ENCODE measurements at places on chromosomes 1 and 21.

GRCh38 chr1:209924390-209924789 lies 13.6 kb upstream of the SYT14 start:
- no peak for DNase-seq

GRCh38 chr21:35206141-35207125 lies 157.3 kb upstream of the RUNX1 start:
- no peak for DNase-seq

DNA sequence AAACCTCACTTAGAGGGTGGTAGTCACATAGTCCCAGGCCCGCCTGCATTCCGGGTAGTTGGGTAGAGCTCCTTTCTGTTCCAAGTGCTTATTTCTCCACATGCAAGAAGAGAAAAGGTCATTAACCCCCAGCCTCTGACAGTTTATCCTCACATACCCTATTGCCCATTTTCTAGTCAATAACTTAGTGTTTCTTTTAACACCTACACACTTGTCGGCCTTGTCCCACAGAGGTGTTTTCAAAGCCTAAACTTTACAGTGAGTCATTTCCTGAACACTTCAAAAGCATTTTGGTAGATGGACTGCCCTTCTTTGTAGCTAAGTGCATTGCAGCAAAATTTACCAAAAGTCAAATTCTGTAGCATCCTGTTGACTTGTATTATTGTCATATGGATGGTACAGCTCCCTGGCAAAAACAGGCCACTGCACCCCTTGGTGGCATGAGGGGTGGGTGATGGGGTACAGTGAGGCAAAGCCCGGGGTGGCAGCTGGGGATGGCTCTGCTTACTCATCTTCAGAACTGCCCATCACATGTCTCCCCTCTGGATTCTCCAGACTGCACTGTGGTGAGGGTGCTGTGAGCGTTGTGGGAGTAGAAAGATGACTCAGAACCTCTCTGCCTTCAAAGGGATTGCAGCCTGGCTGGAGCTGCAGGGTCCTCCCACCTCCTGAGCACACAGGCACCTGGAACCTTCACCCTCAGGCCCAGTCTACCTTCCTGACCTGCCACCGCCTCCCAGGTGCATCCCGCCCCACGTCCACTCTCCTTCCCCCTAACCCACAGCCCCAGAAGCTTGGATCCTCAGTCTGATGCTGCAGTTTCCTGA lies 45.8 kb upstream of the DMRTB1 start:
- no peak for DNase-seq

GRCh38 chr21:18157406-18157805 lies 87.2 kb upstream of the CHODL start:
- no peak for DNase-seq

GRCh38 chr1:181062836-181063428 lies 25.6 kb upstream of the IER5 start:
- no peak for DNase-seq

GRCh38 chr1:185096531-185096930 lies 51.2 kb downstream of the RNF2 start:
- no peak for DNase-seq

GRCh38 chr1:42847721-42848460 lies 1.5 kb downstream of the ZNF691 start:
- no peak for DNase-seq

DNA sequence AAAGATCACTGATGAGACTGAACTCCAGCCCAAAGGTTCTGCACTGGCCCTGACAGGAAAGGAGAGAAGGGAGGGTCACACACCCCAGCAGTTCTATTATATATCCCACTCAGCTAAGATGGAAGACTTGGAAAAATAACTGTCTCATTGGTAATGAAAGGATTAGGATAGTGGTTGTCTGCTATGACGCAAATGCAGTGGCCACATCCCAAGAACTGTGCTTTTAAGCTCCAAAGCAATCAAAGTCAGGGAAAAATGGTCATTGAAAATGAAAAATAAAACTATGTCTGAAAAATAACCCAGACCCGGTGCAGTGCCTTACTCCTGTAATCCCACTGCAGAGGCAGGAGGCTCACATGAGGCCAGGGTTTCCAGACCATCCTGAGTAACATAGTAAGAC lies 31.0 kb downstream of the PSMG1 start:
- DNase-seq = no peak

DNA sequence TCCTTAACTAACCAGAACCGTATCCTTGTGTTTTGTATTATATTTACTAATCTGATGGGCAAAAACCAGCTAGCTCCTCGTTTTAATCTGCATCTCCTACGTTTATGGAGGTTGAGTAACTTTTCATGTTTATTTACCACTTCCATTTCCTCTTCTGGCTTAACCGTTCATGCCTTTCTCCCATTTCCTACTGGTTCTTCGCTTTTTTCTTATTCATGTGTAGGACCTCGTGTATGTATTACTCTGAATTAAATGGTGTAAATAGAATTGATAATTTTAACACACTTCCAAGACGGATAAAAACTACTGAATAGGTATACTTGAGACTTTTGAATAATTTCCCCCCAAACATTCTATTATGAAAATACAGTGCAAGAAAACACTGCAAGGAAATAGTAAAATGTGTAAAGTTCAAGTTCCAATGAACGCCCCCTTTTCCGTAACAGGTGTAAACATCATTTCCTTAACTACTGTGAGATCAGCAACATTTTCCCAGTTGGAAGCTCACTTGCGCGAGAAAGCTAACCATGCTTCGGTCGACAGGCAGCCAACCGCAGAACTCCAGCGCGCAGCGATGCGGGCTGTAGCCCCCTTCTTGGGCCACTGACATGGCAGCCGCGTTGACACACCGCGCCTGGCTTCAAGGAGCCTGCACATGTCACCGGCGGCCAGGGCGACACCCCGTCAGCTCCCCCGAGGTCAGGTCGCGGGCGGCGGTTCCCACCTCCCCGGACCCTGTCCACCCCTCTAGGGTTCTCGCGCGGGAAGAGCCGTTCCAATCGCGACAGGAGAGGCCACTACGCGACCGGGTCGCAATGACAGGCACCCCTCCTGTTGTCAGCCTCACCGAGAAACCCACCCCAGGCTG lies 816 bp downstream of the EDEM3 start:
- no peak for DNase-seq

GRCh38 chr21:17495680-17496079 lies 17.2 kb upstream of the CXADR start:
- DNase-seq = no peak

- DNase-seq = no peak
These were observed 150.9 kb upstream of the ZRANB2 start for GRCh38 chr1:71231751-71232150.

DNA sequence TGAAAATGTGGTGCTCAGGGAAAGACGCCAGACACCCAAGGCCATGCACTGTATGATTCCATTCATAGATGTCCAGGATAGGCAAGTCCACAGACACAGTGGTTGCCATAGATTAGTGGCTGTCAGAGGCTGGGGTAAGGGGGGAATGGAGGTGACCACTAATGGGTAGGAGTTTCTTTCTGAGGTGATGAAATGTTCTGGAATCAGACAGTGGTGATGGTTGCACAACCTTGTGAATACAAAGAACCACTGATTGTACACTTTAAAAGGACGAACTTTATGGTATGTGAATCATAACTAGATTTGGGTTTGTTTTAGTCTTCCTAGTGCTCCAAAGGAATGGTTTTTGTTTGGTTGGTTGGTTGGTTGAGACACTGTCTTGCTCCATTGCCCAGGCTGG lies 51.7 kb downstream of the PRAMEF20 start:
- no peak for DNase-seq

- DNase-seq = no peak
These were observed 12.4 kb upstream of the ATP1A1 start for GRCh38 chr1:116360429-116361173.

GRCh38 chr1:17441993-17442357 lies 2.5 kb upstream of the RCC2 start:
- no peak for DNase-seq

- no peak for DNase-seq
These were observed 63.7 kb downstream of the TENT5C start for GRCh38 chr1:117669572-117669971.

DNA sequence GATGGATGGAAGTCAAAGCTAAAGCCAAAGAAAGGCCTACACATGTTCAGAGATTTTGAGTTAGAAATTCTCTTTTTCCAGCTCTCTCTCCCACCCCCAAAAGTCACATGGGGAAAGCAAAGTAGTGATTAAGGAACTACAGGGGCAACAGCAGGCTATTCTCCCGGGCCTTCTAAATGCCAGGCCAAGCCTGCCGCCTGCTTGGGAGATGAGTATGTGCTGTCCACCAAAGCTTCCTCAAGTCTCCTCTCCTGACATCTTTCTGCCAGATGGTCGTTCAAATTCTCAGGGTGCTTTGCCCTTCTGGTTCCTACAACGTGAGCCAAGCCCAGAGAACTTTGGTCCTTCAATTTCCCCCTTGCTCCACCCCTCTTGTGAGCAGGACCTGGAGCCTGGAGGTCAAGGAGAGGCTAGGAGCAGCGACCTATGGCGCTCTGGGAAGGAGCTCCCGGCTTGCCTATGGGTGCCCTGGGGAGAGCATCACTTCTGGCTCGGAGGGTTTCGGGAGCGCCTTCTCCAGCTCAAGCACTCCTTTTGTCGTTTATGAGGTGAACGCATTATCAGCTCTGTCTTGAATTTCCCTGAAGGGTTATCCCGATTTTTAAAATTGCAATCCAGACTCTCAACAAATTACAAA lies 4.4 kb upstream of the PRRX1 start:
- DNase-seq = no peak

GRCh38 chr1:10152709-10153284 lies 57.6 kb upstream of the KIF1B start:
- peak; percentile 64 for DNase-seq

GRCh38 chr1:44519035-44519676 lies 114.1 kb downstream of the RNF220 start:
- no peak for DNase-seq

GRCh38 chr1:228058172-228058948 lies 24.1 kb upstream of the ARF1 start:
- peak; percentile 45 for DNase-seq

DNA sequence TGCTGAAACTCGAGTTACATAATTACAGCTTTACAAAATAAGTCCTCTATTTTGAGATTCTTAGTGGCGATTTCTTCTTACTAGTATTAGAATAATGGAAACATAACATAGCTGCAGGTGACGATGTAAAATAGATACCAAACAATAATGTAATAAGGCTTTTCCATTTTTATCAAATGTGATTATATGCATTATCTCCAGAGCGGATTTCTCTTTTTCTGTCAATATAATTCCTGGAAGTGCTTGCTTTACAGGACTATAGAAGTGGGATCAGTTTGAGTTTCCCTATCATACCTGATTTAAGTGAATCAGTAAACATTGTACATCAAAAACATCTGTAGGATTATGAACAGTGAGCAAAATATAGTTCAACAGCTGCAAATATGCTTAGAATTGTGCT lies 442.5 kb downstream of the NEGR1 start:
- no peak for DNase-seq

- DNase-seq = no peak
These were observed 39.4 kb downstream of the PTAFR start for GRCh38 chr1:28136922-28137613.

GRCh38 chr1:211379446-211379845 lies 52.8 kb downstream of the TRAF5 start:
- no peak for DNase-seq

DNA sequence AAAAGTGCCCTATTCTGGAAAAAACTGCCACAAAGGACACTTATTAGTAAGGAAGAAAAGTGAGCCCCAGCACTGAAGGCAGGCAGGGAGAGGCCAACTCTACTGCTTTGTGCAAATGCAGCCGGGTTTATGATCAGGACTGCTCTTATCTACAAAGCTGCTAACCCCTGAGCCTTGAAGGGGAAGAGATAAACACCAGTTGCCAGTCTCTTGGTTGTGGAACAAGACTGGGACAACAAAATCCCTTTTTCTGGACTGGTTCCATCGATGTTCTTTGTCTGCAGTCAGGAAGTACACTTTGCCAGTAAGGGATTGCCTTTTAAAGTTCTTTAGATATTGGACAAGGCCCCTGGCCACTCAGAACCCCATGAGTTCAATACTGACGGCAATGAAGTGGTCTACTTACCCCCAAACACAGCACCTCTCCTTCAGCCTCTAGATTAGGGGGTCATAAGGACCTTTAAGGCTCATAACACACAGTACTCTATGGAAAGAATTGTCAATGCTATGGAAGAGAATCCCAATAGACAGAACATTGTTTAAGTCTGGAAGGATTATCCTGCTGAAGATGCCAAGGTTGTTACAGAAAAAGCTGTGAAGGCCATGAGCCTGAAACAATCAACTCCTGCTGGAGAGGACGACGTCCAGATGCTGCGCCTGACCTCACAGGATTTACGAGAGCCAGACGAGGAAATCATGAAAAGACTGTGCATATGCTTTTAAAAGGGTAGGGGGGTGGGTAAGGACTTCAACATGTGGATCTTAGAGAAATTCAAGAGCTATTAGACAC lies 43.6 kb downstream of the GNB1 start:
- no peak for DNase-seq

DNA sequence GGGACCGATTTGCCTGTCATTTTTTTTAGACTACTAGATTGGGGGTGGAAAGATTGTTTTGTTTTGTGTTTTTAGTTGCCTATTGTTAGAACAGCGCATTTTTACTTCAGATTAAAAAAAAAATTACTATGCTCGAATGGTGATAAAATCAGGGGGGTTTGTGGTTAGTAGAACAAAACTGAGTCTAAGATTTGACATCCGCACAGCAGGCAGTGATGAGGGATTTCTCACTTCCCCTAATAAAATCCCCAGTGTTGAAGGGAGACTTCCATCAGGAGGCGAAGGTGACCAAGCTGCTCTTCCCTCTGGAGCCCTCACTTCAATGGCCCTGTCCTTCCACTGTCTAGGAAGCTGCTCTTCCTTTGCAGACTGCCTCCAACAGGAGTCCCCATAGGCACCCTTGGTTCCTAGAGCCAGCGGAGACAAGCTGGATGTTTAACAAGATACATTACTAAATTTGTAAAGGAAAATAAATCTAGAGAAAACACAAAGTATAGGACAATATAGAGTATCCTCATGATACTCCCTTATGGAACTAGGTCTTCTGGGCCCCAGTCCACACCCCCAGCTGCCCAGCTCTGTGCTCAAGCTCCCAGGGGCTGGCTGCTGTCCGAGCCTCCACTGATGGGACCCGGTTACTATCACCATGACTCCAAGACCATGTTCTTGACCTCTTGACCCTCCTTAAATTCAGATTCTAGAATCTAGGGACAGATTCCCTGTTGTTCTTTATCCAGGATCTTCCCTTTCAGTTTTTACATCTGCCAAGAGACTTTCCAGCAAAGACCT lies 31.0 kb downstream of the TENT5C start:
- DNase-seq = no peak

Measured in ecto neural progenitor cell (in vitro differentiated cells).